ENCODE measurements at places on chromosomes 7 and 10.
A peak's percentile ranks its signal among the peaks of the same experiment; 100 is the strongest.

DNA sequence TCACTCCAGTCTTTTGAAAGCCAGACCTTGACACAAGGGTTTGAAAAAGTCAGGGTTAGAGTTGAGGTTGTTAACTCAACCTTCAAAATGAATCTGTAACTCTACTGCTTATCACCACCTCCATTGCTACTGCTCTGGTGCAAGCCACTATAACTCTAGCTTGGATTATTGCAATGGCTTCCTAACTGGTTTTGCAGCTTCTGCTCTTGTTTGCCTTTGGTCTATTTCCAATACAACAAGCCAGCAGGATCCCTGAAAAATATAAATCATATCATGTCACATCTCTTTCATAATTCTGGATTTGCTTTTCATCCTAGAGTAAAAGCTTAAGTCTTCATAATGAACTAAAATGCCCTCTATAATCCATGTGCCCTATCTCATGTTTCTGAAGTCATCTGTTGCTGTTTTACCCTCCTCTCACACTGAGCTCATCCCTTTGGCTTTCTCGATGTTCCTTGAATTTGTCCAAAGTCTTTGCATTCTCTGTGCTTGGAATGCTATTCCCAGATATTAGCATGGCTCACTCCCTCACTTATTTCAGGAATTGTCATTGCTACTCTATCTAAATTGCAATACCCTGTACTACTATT, 10.9 kb downstream of the TAS2R60 start:
- no peak for DNase-seq

DNA sequence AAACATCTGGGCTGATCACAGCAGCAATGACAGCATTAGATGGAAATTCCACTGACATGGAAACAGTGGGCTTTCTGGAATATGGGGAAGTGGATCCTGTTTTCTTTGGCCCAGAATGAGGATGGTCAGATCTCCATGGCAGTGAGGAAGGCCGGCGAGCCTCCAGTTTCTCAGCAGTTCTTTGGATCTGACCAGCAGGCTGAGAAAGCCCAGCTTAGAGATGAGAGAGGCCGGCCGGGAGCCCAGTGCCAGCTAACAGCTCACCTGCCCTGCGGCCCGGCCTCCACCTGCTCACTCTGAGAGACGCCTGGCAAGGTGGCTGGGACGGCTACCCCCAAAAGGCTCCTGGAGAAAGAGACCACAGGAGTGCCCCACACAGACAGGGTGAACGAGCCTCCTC, 24.2 kb downstream of the GPER1 start:
- no peak for DNase-seq

DNA sequence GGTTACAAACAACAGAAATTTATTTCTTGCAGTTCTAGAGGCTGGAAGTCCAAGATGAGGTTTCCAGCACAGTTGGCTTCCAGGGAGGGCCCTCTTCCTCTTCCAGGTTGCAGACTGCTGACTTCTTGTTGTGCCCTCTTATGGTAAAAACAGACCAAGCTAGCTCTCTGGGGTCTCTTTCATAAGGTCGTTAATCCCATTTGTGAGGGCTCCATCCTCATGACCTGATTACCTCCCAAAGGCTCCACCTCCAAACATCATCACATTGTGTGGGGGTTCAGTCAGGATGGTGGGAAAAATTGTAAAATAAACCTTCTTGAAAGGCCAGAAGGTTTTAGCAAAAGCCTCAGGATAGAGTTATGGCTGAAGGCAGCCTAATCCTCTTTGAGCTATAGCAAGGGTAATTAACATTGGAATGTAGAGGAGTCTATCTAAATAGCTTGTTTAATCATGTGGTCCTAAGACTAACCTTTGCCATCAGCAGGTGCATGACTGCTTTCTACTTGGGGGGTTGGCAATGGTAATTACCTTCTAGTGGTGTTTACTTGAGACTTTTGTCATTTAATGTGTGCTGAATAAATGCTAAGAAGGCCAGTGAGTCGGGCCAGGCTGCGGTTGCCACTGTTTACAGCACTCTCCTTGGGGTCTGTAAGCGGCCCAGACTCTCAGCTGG, 80.8 kb downstream of the PPP1R17 start:
- DNase-seq = no peak

- DNase-seq = no peak
These were observed 141.9 kb downstream of the ELFN1 start for GRCh38 chr7:1811850-1812508.

DNA sequence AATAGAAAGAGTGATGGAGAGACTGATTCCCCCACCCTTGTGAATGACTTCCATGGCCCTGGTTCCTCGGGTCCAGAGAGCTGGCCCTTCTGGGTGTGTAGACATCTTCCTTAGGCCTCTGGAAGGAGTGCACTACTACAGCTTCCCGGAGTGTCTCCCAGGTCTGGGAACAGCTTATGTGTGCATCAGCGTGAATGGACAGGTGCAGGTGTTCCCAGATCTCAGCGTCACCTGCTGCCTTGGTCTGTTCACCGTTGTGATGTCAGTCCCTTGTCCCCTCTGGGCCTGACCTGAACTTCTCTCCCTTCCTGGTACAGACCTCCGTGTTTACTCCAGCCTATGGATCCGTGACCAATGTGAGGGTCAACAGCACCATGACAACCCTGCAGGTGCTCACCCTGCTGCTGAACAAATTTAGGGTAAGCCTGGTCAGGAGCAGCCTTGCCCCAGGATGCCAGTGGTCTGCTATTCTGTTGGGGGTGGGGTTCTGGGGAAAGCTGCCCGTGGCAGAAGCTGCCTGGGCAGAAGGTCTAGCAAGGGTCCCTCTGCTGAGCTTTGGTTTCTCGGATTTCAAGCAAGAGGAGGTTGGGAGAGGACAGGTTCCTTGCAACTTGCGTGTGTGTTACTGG, 10.5 kb upstream of the DEPP1 start:
- DNase-seq = no peak

- no peak for DNase-seq
These were observed 194.2 kb upstream of the SLC26A5 start for GRCh38 chr7:103640031-103640779.

DNA sequence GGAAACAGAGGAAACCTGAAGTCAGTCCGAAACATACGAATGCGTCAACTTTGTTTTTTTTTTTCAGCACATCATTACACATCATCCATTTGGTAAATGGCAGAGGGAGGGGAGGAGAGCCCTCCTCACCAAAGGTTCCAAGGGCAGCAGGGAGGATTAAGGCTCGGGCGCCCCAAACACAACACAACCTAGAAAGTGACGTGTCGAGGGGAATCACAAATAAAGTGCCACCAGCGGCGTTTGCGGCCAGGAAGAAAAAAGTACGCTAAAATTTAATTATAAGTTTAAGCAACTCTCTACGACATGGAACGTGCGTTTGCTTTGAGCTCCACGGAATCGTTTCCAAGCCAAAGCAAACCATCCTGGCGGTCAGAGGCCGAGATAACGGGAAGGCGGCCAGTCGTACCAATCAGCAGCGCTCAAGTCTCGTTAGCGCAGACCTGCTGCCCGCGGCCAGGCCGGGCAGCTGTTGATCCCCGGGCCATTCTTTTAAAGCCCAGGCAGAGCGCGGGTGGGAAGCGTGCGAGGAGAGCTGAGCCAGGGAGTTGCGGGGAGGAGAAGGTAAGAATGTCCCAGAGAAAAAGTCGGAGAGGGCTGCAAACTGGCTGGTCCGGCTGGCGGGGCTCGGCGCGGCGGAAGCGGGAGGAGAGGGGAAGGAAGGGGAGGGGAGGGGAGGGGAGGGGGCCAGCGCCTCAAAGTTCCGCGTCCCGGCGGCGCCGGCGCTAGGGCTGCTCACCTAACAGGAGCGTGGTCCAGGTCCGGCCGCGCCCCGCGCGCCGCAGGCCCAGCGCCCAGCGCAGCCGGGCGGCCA, 719 bp downstream of the DPY19L1 start:
- peak; percentile 72 for DNase-seq

DNA sequence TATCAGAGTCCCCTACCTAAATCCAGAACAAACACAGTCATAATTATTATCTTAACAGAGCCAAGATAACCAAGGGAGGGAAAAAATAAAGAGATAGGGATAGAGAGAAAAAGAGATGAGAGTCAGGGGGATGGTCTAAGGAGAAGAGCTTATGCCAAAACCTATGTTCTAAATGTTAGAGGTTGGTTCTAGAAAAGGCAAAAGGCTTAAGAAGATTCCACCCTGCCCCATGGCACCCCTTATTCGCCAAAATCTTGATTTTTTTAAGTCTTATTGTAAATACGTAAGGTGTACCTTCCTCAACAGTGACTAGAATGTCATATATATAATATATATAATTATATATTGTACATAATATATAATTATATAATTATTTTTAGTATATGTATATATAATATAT, 29.6 kb upstream of the CTNNA3 start:
- no peak for DNase-seq

DNA sequence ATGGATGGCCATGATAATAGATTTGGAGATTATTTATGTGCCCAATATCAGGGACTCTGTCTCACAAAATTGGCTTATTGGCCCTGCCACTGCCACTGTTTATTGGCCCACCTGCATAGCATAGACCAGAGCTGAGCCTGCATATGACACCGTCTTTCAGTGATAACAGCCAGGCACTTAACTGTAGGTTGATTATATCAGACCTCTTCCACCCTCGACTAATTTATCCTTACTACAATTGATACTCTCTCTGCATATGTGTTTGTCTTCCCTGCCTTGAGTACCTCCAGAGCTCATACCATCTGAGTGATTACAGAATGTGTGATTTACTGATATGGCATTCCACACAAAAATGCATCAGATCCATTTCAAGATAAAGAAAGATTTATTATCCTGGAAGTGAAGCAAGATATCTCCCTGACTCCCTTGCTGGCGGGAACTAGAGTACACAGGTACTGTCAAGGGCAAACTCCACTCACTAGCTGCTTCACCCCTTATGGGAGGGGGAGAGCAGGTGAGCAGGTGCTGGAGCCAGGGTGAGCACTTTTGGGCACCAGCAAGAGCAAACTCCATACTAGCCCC, 13.1 kb upstream of the SAMD9L start:
- DNase-seq = no peak

DNA sequence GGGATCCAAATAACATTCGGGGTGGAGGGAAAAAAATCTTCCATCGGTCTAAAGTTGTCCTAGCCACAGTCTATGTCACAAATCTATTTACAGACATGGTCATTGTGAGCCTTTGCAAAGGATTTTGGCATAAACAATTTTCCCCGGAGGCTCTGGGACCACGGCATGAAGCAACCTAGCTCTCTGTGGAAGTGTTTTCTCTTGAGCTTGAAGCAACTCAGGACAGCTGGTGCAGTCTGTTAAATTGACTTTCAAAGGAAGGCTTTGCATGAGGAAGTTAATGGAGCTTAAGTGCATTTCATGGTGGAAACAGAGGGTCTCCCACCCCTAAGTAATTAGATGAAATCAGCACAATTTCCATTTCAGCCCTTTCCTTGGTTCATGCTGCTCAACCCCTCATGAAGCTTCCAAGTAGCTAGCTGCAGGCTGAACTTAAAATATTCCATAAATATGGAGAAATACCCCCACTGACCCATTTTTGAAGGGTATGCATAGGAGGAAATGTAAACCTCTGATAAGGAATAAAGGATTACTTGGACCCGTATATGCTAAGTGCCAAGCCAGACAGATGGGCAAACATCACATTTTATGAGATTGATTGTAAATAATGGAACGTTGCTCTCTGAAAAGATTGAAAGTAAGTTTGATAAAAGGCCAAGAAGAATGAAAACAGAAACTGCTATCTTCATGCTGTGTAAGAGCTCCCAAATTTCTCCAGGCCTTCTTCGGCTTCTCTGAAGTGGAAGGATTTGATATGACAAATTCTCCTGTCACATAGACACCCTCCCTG, 39.9 kb downstream of the CCDC3 start:
- DNase-seq = no peak

DNA sequence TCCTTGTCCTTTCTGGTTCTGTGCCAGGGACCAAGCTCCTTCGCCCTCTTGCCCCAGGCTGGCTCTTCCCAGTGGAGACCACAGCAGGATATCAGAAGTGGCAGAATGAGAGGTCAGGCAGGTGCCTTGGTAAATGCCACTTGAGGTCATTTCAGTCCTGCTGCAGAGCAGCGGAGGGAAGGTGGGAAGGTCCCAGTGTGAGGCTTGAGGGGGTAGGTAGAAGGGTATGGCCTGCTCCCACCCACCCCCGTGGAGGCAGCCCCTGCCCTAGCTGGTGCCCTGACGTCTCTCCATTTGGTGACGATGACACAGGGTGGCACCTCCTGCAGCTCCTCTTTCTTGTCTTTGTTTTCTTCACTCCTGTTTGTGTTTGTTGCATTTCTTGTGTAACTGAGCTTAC, 538.8 kb downstream of the TCERG1L start:
- DNase-seq = no peak

GRCh38 chr10:44426247-44427034, 41.5 kb upstream of the CXCL12 start:
- DNase-seq = no peak

DNA sequence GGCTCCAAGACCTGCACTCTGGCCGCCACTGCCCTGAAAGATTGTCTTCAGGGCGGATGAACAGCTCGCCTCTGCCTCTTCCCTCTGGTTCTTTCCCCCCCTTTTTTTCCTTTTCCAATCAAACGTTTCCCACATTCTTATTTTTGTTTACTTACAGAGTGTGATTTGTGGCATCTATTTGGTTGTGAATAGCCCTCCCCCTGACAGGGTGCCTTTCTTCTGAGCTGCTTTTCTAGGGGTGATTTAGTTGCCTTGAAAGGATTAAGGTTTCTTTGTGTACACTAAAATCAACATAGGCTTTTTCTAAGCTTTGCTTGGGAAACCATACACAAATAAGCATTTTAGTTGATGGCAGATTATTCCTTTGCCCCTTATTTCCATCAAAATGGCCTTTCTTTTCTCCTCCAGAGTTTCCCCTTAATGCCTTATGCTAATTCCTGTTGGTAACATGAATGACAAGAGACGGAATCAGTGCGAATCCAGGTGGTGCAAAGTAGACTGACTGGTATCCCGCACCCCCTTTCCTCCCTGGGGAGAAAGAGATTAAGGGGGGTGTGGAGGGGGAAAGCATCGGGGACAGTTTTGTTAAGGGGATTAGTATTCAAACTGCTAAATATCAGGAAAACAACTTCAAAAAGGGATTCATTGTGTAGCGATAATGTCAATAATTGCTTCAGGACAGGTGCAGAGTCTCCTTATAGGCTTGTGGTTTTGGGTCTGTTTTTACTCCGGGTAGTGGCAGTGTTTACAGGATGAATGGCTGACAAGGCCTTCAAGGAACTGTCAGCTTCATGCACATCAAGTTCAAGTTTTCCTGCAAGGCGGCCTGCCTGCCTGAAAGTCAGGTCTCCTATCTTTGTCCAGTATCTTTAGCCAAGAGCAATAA, 431.6 kb upstream of the GALNT17 start:
- no peak for DNase-seq

- no peak for DNase-seq
These were observed 246.7 kb downstream of the ETV1 start for GRCh38 chr7:13742811-13743210.

DNA sequence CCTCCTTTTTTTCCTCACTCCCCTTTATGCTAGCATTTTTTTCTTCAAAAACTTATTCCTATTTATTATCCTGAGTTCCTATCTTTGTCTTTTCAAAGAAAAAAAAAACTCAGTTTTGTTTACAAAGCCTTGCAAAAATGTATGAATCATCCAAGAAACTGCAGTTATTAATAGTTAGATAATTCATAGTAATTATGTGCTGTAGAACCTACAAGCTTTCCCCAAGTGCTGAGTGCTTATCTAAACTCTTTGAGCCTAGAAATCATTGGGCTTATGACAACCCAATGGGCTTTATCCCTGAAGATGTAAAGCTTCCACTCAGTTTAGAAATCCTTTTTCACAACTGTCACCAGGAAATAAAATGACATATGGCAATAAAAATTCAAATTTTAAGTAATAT, 145.9 kb upstream of the WNT16 start:
- DNase-seq = no peak
